ENCODE measurements at places on chromosomes 7 and 10.

- peak; percentile 37 for DNase-seq
Measured at GRCh38 chr10:71285180-71285545, 33.9 kb upstream of the SLC29A3 start.

GRCh38 chr7:28267012-28267411, 86.4 kb upstream of the JAZF1 start:
- no peak for DNase-seq

- no peak for DNase-seq
Measured at GRCh38 chr10:70435241-70436085, 6.0 kb downstream of the NODAL start.

DNA sequence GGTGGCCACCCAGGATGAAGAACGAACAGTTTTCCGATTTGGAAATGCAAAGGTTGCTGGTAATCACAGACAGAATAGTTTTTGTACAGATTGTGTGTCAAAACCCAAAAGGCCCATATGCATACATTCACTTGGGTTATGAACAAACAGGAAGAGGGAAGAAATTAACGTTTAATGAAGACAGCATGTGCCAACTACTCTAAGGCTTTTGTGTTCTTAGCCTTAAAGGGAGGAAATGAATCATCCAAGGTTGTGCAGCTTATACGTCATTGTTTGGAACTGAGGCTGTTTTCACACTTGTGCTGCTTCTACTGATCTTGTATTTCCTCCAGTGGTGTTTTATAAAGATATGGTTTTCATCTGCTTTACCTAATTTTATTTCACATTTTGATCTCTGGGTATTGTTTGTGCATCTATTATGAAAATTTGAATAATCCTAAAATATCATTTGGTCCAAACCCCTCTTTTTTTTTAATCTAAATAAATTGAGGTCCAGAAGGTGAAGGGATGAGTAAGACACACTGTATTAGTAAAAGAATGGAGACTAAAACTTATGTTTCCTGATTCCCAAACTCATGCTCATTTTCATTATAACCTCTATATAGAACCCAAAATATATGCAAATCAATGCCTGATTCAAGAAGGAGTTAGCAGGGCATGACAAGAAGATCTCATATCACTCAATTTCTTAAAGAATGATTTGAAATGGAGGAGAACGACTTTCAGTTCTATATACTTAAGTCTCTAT, 373.1 kb downstream of the THSD7A start:
- DNase-seq = peak; percentile 91

DNA sequence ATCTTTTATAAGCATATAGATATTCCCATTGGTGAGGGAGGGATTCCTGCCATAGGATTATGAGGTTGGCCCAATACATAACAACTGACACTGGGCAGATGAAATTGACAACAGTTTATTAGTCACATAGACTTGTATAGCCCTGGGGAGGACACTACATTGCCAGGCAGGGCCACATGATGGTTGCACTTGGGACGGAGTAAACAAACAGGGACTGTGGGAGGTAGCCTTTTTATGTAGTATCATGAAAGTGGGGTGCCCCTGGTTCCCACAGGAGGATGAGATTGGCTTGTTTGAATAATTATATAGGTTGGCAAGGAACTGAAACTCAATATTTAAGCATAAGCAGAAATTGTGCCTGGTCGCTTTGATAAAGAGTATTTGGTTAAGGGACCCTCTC, 23.5 kb downstream of the TRIM24 start:
- DNase-seq = no peak

All from fibroblast of villous mesenchyme (primary cell).